Pancreas (tissue), 10 donors: ENCODE measurements at places on chromosomes 13 and 19. TPM values are rescaled to one million over a fixed set of nuclear protein-coding genes. Genes with fewer than 3 reads are reported as not detected.

The HTR2A gene
- total RNA-seq, result 0.18 TPM

The TRAPPC5 gene
- 34.1 TPM for total RNA-seq

The ZNF536 gene
- total RNA-seq, result 0.06 TPM

The ATP8B3 gene
- 0.51 TPM for total RNA-seq

The POU2F2 gene
- 0.71 TPM for total RNA-seq

The SIGLECL1 gene
- not detected for total RNA-seq

The PDE4C gene
- total RNA-seq, result 0.12 TPM

The GNA15 gene
- total RNA-seq, result 0.39 TPM

The LGALS7B gene
- total RNA-seq, result not detected

The NXNL1 gene
- total RNA-seq, result not detected

The CAMSAP3 gene
- total RNA-seq, result 22.5 TPM

The CA11 gene
- total RNA-seq, result 5.2 TPM

The TMTC4 gene
- total RNA-seq, result 17.2 TPM

The SBSN gene
- total RNA-seq, result not detected

The TNFSF13B gene
- total RNA-seq, result 4.1 TPM

The MADCAM1 gene
- 0.66 TPM for total RNA-seq

The ZNF681 gene
- 2.1 TPM for total RNA-seq
